Testis (tissue), 5 donors: ENCODE measurements at places on chromosomes 5 and 9. TPM values are rescaled to one million over a fixed set of nuclear protein-coding genes. Genes with fewer than 3 reads are reported as not detected.

GRCh38 chr9:22240619-22241018 is 206.0 kb upstream of the DMRTA1 start:
- H3K4me3 ChIP-seq = no peak overlapping the region
- DNase-seq = no peak
- H3K36me3 ChIP-seq = no peaks in the 10 kb centered on the region
- no peaks in the 10 kb centered on the region for H3K4me1 ChIP-seq
- H3K27me3 ChIP-seq = no peaks in the 10 kb centered on the region

DNA sequence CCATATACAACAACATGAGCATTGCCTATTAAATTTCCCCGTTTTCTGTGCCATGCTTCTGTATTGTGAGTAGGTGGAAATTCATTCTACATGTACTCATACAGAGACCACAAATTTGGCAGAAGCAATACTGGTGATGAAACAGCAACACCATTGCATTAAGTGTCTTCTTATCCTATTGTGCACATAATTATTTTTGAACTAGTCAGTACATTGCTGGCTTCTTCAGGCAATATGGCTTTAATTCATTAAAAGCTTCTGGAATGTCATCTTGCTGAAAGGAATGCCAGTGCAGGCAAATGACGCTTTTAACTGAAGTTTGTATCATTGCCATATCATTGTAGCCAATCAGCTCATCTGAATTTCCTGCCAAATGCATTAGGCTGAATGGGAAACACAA is 82.6 kb downstream of the KIAA1958 start:
- H3K27ac ChIP-seq = no peak overlapping the region
- no peaks in the 10 kb centered on the region for H3K27me3 ChIP-seq
- peaks cover 28% of the 10 kb centered on the region for H3K4me1 ChIP-seq
- no peak for DNase-seq
- H3K36me3 ChIP-seq = no peaks in the 10 kb centered on the region

DNA sequence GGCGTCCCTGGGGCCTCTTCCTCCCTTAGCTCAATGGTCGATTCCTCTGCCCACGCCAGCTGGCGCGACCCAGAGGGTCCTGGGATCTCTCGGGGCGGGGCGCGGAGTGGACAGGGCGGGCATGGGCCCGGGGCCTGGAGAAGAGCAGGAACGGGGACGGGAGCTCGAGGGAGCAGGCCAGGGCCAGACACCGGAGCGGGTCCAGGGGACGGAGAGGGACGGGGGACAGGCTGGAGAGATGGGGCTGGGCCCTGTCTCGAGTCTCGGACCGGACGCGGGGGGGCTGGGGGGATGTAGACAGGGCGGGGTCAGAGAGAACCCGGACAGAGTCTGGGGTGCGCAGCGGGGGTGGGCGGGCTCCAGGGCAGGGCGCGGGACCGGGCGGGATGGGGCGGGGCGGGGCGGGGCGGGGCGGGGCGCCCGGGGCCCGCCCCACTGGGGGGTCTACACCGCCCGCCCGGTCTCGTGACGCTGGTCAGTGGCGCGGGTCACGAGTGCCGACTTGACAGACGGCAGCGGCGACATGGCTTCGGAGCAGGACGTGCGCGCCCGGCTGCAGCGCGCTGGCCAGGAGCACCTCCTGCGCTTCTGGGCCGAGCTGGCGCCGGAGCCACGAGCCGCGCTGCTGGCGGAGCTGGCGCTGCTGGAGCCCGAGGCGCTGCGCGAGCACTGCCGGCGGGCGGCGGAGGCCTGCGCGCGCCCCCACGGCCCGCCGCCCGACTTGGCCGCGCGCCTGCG is at the start of gene UAP1L1:
Gene UAP1L1, plus strand, starts transcription at position 508 of the 738 bp plus-strand sequence. Its CDS starts 16 bp downstream, at position 524.
- peak within 1 kb of the TSS; percentile 44 for H3K27ac ChIP-seq
- peaks cover 17% of the 10 kb centered on the region for H3K4me1 ChIP-seq
- H3K4me3 ChIP-seq = peak within 1 kb of the TSS; percentile 67

- no peak overlapping the region for H3K27ac ChIP-seq
- no peak overlapping the region for H3K4me3 ChIP-seq
- DNase-seq = no peak
- H3K4me1 ChIP-seq = no peaks in the 10 kb centered on the region
- no peaks in the 10 kb centered on the region for H3K36me3 ChIP-seq
Observed at GRCh38 chr5:87404359-87404758, 8.4 kb downstream of the CCNH start.

DNA sequence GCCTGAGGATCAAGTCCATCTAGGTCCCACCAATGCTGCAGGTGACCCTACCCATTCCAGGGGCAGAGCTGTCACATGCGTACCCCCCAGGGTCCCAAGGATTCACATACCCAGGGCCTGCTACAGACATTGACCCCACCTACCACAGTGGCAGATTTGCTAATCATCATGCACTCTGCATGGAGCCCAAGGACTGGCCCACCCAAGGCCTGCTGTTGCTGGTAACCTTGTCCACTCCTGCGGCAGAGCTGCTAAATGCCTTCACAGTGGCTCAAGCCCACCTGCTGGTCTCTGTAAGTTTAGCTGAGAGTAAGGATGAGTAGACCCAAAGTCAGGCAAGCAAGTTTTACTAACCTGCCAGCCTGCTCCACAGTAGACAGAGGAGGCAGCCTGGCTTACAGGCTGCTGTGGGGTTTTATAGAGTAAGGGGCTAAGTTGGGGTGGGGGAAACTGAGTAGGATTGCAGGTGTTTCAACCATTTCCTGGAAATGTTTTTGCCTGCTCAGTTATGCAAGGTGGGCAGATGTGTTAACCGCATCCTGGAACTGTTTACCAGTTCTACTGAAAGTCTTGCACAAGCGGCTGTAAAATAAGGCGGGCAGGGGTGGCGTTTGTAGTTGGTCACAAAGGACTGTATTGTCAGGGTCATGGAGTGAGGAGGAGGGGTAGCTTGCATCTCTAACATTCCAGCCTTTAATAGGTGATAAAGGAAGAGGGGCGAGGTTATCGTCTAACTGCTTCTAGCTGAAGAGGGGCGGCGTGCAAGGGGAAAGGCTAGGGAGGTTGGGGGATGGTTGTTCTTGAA is 2163.5 kb upstream of the WWC1 start:
- H3K27me3 ChIP-seq = no peaks in the 10 kb centered on the region
- no peak for DNase-seq
- H3K36me3 ChIP-seq = no peaks in the 10 kb centered on the region
- H3K27ac ChIP-seq = no peak overlapping the region
- no peaks in the 10 kb centered on the region for H3K4me1 ChIP-seq

- H3K4me3 ChIP-seq = no peak overlapping the region
- no peaks in the 10 kb centered on the region for H3K36me3 ChIP-seq
- no peaks in the 10 kb centered on the region for H3K27me3 ChIP-seq
- H3K4me1 ChIP-seq = peaks cover 7% of the 10 kb centered on the region
- no peak for DNase-seq
- H3K27ac ChIP-seq = no peak overlapping the region
Observed at GRCh38 chr5:133289686-133290367, 238.0 kb downstream of the HSPA4 start.

GRCh38 chr5:90689064-90689463 is 130.5 kb downstream of the ADGRV1 start:
- H3K27me3 ChIP-seq = no peaks in the 10 kb centered on the region
- DNase-seq = no peak
- no peaks in the 10 kb centered on the region for H3K4me1 ChIP-seq
- no peak overlapping the region for H3K4me3 ChIP-seq

- H3K27ac ChIP-seq = no peak overlapping the region
- DNase-seq = no peak
- H3K27me3 ChIP-seq = no peaks in the 10 kb centered on the region
- H3K36me3 ChIP-seq = no peaks in the 10 kb centered on the region
- H3K4me1 ChIP-seq = no peaks in the 10 kb centered on the region
Observed at GRCh38 chr5:135216471-135217343, 182.3 kb downstream of the MACROH2A1 start.

Gene LHFPL2
- polyA plus RNA-seq = 24.8 TPM
